Left lobe of liver (tissue), 2 donors: ENCODE measurements at places on chromosomes 4 and X.

GRCh38 chrX:110383414-110383813 is 24.8 kb downstream of the RTL9 start:
- DNase-seq: no peak

- no peak for DNase-seq
Measured at GRCh38 chr4:89114100-89114499, 2.8 kb downstream of the TIGD2 start.

DNA sequence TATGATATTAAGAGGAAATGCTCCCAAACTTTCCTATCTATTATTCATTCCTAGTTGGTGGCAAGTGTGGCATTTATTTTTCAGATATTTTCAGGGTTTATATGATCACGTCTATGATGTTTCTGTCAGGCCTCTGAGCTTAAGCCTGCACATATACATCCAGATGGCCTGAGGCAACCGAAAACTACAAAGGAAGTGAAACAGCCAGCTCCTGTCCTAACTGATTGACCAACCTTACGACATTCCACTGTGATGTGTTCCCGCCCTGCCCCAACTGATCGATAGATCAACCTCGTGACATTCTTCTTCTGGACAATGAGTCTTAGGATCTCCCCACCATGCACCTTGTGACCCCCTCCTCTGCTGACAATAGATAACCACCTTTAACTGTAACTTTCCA is 67.6 kb upstream of the CTSO start:
- DNase-seq: no peak

- DNase-seq: no peak
Measured at GRCh38 chr4:170940043-170940724, 850.4 kb upstream of the AADAT start.
